ENCODE measurements at places on chromosomes 5 and 9. TPM values are rescaled to one million over a fixed set of nuclear protein-coding genes. Genes with fewer than 3 reads are reported as not detected.

Gene PCDHA13
- total RNA-seq = 42.3 TPM

Gene SV2C
- 1.9 TPM for total RNA-seq

Gene SYK
- 1.6 TPM for total RNA-seq

Gene TPM2
- total RNA-seq = 15.7 TPM

Gene PHAX
- total RNA-seq = 70.4 TPM

Gene MOB3B
- 20.7 TPM for total RNA-seq

Gene PCDHGA2
- 11.9 TPM for total RNA-seq

Gene SMIM33
- total RNA-seq = not detected

Gene MBLAC2
- 13.8 TPM for total RNA-seq

Gene RNF183
- not detected for total RNA-seq

Gene INSL6
- total RNA-seq = not detected

Measured in parietal lobe (tissue), 2 donors.